ENCODE measurements at places on chromosomes 3 and 15.

DNA sequence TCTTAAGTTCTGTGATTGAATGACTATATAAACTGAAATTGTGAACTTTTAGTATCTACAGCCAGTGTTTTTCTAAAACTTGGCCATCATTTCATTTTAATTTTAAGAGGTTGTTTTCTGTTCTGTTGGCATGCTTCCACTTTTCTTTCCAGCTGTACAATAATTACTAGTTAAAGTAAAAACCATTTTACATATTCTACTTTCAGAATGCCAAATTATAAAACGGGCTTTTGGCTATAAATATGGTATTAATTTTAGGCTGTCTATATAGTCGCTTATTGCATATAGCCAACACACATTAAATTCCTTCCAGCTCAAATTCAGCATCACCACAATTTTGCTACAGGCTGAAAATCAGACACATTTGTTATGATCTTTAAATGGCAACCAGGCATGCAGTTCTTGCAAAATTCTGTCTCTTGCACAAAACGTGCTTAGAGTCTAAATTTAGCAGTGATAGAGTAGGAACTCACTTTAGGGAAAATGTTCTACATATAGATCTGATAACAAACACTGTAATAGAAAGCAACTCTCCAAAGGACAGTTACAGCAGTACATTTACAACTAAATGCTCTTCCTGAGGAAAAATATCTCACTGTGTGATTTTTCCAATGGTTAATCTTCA is 81.1 kb downstream of the BTD start:
- no peak for DNase-seq

GRCh38 chr15:100131321-100132224 is 210.2 kb downstream of the ADAMTS17 start:
- DNase-seq = no peak

DNA sequence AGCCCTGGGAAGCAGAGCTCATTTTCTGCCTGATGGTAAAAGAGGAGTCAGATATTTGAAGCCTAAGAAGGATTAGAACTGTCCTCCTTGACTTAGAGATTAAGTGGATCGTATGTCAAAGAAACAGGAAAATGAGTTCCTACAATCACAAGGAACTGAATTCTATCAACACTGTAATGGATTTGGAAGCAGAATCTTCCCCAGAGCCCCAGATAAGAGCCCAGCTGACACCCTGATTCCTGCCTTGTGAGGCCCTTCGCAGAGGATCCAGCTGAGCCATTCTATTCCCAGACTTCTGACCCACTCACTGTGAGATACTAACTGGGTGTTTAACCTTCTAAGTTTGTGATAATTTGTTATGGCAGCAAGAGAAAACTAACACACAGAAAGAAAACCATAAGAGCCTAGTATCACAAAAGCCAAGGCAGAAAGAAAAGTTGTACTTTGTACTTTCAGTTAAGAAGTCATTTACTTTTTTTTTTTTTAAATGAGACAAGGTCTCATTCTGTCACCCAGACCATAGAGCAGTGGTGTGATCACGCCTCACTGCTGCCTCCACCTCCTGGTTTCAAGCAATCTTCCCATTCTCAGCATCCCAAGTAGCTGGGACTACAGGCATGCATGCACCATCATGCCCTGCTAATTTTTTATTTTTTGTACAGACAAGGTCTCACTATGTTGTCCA is 61.1 kb upstream of the ZBTB20 start:
- peak; percentile 70 for DNase-seq

DNA sequence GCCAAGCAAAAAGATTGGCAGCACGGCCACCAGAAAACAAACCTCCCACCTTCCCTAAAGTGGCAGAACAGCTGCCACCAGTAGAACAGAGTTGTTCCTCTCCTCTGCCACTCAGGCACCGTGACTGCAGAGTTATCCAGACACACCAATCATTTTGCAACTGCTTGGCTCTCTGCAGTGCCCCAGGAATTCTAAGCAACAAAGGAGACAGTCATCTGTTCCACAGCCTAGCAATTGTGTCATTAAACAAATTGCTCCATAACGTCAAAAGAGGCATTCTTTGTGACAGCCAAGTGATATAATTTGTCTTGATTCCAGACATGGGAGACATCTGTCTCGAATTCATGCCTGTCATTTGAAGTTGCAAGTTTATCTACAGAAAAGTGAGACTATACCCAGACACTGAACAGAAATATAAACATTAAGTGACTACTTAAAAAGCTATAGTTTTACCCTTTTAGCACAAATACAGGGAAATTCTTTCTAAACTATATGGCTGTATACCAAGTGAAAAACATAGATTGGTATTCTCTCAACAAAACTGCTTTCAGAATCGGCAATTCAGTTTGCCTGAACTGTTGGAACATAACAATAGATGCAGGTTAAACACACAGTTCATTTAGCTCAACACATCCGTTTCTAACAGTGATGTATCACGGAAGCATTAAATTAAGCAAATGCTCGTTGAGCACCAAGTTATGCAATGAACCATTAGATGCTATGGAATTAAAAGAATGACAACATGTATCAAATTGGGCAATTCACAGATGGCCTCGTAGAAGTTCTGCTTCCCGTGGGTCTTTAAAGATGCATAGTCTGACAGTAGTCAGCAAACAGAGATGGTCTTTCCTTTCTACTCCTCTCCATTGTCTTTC is 281.3 kb downstream of the FGF12 start:
- no peak for DNase-seq

GRCh38 chr15:48643776-48644466 is 1.6 kb downstream of the FBN1 start:
- DNase-seq = no peak

GRCh38 chr15:70266412-70267121 is 168.8 kb upstream of the TLE3 start:
- DNase-seq = no peak

Measured in WERI-Rb-1 (cell line).